ENCODE measurements at places on chromosomes 1 and 21.

- DNase-seq = no peak
Observed at GRCh38 chr1:54569339-54569738, 21.3 kb downstream of the ACOT11 start.

GRCh38 chr1:15430787-15431570, 7.3 kb upstream of the CTRC start:
- peak; percentile 65 for DNase-seq

DNA sequence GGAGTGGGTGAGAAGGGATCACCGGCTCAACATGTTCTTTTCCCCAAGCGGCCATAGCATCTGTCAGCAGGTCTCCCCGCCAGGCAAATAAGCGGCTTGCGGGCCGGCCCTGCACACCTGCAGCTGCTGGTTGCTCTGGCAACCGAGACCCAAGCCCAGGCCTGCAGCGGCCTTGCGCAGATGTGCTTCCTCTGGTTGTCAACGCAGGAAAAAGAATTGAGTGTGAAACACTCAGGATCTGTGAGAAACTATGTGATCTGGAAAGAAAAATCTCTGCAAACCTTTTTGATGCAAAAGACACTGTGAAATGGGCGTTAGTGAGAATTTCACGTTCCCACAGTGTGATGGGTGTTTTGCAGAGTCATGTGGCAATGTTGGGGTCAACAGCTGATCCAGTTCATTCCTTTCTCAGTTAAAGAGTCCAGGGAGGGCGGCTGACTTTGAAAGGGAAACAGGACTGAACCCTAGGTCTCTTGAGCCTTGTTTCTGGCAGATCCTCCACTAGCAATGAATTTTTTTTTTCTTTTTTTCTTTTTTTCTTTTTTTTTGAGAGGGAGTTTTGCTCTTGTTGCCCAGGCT, 28.4 kb downstream of the TOMM20 start:
- DNase-seq = no peak

- no peak for DNase-seq
Observed at GRCh38 chr1:150160964-150161621, 11.4 kb downstream of the PLEKHO1 start.

GRCh38 chr1:160115545-160116282, at the start of gene ATP1A2:
Gene ATP1A2 (plus strand): TSS chr1:160115759. CDS start chr1:160115862, 103 bp downstream.
- no peak for DNase-seq

- DNase-seq = no peak
Observed at GRCh38 chr1:61523229-61523628, 201.7 kb downstream of the TM2D1 start.

DNA sequence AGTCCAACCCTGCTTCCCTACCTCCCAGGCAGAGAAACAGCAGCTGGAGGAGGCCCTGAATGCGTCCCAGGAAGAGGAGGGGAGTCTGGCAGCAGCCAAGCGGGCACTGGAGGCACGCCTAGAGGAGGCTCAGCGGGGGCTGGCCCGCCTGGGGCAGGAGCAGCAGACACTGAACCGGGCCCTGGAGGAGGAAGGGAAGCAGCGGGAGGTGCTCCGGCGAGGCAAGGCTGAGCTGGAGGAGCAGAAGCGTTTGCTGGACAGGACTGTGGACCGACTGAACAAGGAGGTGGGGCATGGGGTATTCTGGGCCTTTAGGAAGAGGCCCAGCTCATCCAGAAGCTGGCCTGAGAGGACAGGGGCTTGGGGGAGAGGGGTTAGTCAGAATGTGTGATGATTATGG, 9.6 kb upstream of the TUFT1 start:
- no peak for DNase-seq

DNA sequence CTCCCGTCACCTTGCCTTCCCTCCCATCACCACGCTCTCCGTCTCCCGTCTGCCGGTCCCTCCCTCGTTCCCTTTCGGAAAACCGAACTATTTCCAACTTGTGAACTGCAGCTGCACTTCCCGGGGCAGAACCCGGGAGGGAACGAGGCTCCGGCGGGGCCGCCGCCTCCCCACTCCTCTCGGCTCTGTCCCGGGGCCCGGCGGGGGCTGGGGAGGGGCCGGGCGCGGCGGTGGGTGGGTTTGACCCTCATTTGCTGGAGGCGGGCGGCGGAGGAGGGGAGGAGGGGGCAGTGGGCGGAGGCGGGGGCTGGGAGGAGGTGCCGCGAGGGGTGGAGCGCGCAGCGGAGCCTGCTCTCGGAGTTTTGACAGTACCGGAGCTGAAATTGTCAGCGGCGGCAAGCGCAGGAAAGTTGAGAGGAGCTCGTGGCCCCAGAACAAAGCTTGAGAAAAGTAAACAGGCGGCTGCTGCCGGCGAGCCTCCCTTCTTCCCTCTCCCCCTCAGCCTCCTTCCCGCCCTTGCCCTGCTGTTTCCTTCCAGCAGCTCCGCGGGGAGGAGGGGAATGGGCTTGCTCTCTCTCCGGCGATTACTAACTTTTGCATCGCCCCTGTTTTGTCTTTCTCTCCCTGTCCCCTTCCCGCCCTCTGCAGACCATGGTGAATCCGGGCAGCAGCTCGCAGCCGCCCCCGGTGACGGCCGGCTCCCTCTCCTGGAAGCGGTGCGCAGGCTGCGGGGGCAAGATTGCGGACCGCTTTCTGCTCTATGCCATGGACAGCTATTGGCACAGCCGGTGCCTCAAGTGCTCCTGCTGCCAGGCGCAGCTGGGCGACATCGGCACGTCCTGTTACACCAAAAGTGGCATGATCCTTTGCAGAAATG, 2.9 kb downstream of the LMO4 start:
- DNase-seq = peak; percentile 85

DNA sequence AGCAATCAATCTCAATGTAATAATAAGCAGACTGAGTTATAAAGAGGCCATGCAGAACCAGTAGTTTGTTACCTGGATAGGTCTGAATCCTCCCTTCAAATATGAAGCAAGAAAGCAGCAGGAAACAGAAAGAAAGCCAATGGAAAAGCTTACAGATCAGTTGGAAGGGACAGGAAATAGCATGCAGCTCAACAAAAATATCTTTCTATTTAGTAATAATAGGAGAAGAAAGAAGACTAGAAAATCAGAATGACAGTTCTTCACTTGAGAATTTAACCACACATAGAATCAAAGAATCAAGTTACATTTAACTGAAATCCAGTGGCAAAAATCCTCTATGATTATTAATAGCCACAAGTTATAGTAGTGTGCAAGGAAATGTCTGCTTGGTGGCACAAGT, 194.4 kb downstream of the EIF4G3 start:
- no peak for DNase-seq

DNA sequence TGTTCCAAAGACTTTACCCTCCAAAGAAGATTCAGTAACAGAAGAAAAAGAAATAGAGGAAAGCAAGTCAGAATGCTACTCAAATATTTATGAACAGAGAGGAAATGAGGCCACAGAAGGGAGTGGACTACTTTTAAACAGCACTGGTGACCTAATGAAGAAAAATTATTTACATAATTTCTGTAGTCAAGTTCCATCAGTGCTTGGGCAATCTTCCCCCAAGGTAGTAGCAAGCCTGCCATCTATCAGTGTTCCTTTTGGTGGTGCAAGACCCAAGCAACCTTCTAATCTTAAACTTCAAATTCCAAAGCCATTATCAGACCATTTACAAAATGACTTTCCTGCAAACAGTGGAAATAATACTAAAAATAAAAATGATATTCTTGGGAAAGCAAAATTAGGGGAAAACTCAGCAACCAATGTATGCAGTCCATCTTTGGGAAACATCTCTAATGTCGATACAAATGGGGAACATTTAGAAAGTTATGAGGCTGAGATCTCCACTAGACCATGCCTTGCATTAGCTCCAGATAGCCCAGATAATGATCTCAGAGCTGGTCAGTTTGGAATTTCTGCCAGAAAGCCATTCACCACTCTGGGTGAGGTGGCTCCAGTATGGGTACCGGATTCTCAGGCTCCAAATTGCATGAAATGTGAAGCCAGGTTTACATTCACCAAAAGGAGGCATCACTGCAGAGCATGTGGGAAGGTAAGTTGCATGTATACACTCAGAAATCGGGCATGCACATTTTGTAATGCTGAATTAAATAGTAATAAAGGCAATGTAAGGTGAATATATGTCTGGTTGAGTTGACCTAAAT, 97.2 kb downstream of the ZFYVE9 start:
- no peak for DNase-seq

- DNase-seq = peak; percentile 36
Observed at GRCh38 chr1:112114540-112114939, 125.1 kb upstream of the KCND3 start.

DNA sequence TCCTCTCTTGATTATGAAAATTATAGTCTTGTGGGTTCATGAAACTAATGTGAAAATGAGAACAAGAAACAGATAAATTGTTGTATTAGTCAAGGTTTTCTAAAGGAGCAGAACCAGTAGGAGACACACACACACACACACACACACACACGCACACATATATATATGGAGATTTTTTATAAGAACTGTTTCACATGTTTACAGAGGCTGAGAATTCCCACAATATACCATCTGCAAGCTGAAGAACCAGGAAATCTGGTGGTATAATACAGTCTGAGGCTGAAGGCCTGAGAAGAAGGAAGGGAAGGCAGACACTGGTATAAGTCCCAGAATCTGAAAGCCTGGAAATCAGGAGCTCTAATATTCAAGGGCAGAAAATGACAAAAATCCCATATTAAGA, 70.9 kb upstream of the RGS18 start:
- DNase-seq = no peak

- no peak for DNase-seq
Observed at GRCh38 chr1:35319988-35320713, 51.6 kb downstream of the ZMYM4 start.

- no peak for DNase-seq
Observed at GRCh38 chr1:199472018-199472417, 555.5 kb upstream of the NR5A2 start.

DNA sequence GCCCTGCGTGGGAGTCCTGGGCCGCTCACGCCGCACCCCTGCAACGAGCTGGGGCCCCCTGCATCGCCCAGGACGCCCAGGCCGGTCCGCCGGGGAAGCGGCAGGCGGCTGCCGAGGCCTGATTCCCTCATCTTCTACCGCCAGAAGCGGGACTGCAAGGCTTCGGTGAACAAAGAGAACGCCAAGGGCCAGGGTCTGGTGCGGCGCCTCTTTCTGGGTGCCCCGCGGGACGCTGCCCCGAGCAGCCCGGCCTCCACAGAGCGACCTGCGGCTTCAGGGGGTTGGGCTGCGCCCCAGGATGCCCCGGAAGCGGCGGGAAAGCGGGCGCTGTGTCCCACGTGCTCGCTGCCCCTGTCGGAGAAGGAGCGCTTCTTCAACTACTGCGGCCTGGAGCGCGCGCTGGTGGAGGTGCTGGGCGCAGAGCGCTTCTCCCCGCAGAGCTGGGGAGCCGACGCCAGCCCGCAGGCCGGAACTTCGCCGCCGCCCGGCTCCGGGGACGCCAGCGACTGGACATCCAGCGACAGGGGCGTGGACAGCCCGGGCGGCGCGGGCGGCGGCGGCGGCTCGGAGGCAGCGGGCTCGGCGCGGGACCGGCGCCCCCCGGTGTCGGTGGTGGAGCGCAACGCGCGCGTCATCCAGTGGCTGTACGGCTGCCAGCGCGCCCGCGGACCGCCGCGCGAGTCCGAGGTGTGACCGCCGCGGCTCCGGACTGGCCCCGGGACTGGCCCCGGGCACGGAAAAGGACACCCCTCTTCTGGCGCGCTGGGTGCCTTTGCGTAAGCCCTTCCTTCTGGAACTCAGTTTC, 2.7 kb downstream of the FAM110D start:
- DNase-seq = peak; percentile 33

- peak; percentile 76 for DNase-seq
Observed at GRCh38 chr1:179867493-179868330, 9.9 kb downstream of the TOR1AIP2 start.

DNA sequence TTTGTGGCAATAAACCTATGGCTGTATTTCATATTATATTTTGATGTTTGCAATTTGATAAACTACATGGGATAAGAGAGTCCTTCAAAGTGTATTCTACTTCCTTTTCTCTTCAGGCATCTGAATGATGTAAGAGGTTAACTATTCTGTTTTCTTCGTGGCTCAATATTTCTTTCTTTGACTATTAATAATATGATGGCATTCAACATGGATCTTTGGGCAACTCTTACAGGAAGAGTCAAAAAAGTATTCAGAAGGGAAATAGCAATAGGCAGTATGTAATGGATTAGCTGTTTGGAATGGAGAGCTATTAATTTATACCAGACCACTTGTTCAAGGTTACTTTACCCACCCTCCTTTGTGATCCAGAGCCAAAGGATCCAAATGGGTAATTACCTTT, 74.4 kb downstream of the HMCN1 start:
- no peak for DNase-seq

DNA sequence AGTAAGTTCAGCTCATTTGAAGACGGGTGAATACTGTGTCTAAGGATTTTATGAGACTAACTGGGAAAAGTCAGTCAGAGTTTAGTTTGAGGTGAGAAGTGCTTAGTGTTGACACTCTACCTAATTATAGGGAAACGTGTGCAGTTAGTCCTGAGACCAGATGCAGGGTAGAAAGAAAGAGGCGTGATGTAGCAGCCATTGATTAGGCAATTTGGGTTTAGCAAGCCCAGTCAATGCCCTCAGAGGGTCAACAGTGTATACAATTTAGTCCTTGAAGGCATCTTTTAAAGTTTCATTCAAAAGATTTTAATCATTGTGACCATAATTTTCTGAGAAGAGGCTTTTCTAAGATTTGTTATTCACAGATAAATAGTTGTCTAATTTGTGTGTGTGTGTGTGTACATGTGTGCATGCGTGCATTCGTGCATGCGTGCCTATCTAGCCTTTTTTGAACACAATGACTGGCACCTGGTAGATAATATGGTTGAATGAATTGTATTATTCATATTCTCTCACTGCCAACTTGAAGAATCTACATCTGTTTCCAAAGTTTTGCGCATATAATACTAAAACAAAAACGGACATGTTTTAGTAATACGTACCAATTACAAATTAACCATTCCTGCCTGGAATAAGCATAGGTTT, 332.9 kb downstream of the SRGAP2C start:
- DNase-seq = no peak

GRCh38 chr1:53532912-53533311, 73.7 kb downstream of the DMRTB1 start:
- no peak for DNase-seq

- DNase-seq = no peak
Observed at GRCh38 chr1:178607718-178608408, 95.0 kb downstream of the TEX35 start.

GRCh38 chr1:96722161-96722922, 758 bp downstream of the PTBP2 start:
- peak; percentile 41 for DNase-seq

- no peak for DNase-seq
Observed at GRCh38 chr1:205512059-205513045, 7.9 kb downstream of the CDK18 start.

- no peak for DNase-seq
Observed at GRCh38 chr1:45621501-45621836, 2.4 kb downstream of the CCDC17 start.

DNA sequence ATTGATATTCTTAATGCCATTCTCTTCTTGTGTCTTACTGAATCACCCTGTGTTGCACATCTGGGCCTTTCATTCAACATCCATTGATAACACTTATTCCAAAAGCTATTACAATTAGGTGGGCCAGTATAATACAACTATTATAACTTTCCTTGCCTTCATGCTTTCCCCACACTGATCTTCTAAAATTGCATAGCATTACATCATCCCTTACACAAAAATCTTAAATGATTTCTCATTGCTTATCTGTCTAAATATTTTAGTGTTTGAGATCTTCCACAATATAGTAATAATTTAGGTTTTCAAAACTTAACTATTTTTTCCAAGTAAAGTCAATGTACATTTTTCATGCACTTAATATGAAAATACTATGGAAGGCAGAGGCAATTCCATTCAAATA, 1634.1 kb downstream of the PLA2G4A start:
- DNase-seq = no peak

- no peak for DNase-seq
Observed at GRCh38 chr1:183238071-183238470, 52.0 kb downstream of the LAMC2 start.

Measured in HT-29 (cell line).